ENCODE measurements at places on chromosomes 12 and 14.

GRCh38 chr12:64991121-64991611 is 129.9 kb downstream of the WIF1 start:
- no peak for ATAC-seq

DNA sequence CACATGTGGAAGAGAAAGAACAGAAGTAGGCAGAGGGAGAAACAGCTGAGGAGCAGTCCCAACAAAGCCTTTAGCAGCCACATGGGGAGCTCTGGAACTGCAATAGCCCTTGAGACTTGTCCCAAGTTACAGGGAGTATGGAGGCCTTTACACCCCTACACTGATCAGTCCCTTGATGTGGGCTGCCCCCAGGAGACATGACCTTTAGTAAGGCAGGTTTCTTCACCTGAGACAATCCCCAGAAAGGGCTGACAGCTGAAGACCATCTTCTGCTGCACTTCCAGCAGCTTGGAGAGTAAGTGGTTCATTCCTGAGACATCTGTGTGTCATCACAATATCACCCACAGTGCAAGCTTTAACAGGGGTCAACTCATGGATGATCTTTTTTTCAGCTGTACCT is 8.6 kb upstream of the SNAPC1 start:
- ATAC-seq: no peak

DNA sequence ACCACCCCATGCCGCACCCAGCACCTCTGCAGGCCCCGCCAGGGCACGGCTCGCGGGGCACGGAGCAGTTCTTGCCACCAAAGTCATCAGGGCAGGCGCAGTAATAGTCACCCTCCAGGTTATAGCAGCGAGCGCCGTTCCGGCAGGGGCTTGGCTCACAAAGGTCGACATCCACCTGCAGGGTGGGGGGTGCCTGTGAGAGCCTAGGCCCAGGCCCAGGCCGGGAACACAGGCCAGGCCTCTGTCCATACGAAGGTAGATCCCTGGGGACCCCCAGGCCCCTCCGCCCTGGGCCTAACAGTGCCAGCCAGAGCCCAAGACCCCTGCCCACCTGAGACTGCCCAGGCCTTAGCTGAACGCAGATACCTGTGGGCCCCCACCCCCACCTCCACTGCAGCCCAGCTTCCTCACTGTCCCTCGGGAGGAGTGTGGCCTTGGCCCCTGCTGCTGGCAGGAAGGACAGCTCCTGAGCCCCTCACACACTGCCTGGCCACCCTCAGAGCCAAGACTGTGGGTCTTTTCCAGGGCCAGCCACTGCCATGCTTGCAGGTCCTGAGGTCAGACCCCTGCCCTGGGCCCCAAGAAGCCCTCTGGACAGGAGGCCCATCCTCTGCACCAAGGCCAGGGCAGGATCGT is 19.3 kb downstream of the JAG2 start:
- ATAC-seq: no peak

- peak; percentile 28 for ATAC-seq
Measured at GRCh38 chr12:72141381-72141780, 130.8 kb upstream of the TRHDE start.

DNA sequence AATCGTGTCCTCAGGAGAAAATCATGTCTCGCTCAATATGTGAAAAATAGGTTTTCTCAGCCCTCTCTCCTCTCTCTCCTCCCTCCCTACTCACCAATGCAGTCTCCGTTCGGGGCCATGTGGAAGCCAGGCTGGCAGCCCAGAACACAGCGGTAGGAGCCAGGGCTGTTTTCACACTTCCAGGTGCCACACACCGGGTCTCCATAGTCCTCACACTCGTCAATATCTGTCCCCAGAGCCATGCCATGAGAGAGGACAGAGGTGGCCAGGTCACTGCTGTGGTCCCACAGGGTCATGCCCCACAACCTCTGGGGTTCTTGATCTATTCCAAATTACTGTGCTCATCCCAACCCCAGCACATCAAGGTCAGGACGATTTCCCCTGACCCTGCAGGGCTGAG is 13.5 kb downstream of the ISCA2 start:
- no peak for ATAC-seq

GRCh38 chr14:23047751-23048693 is 6.0 kb downstream of the PSMB11 start:
- ATAC-seq: peak; percentile 57

DNA sequence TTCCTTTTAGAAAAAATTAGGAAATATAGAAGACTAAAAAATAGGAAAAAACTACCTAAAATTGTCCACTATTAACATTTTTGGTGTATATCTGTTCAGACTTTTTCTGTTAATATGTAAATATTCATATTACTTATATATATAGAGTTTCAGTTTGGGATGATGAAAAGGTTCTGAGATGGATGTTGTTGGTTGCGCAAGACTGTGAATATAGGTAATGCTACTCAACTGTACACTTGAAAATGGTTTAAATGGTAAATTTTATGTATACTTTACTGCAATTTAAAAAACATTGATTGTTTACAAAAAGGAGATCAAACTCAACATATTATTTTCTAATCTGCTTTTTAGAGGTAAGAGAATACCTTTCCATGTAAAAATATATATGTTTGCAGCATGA is 200.9 kb downstream of the RAD51B start:
- no peak for ATAC-seq

GRCh38 chr12:130573766-130574165 is 142.3 kb downstream of the RIMBP2 start:
- ATAC-seq: no peak

Measured in stimulated activated memory B cell treated with anti-CD40 and anti-IgM and Interleukin-4, amounts not matched to agents 10 μg/mL and 1 μg/mL and 100 μg/mL, for 72 hours (primary cell).